CD4-positive, alpha-beta memory T cell (primary cell): ENCODE measurements at places on chromosomes 4 and X. TPM values are rescaled to one million over a fixed set of nuclear protein-coding genes. Genes with fewer than 3 reads are reported as not detected.

GRCh38 chrX:136057567-136057966, 72.3 kb downstream of the SLC9A6 start:
- DNase-seq: no peak

DNA sequence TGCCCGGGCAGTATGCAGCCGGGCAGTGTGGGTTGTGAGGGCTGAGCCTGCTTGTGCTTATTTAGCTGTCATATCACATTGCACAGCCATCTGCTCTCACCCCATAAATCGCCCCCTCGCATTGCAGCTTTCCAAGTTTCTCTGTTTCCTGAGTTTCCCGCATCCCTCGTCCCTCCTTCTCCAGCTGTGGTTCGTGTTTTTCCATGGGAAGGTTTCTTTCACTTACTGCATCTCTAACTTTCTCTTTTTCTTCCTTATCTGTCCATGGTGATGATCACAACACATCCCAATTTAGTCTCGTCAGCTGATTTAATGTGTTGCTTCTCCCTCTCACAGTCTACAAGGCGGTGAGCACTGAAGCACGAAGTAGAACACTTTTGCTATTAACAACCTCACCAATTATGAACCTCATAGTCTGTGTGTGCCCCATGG, 118.1 kb downstream of the ENPP6 start:
- no peak for DNase-seq

GRCh38 chr4:8079031-8079885, 79.4 kb downstream of the ABLIM2 start:
- DNase-seq: no peak

DNA sequence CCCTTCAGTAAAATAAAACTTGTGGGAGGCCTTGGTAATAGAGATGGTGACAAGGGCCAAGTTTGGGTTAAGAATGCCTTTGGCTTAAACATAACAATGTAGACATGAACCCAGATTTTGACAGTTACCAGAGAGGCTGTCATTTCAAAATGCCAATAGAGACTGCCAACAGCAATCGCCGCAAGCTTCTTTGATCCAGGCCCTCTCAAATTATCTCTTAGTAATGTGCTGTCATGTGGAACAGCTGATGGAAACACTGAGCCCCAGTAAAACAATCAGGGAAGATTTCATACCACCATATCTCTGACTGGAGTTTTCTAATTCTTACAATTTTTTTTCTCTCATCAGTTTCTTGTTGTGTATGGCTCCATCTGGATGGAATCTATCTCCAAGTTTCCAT, 80.5 kb downstream of the ZNF330 start:
- no peak for DNase-seq

DNA sequence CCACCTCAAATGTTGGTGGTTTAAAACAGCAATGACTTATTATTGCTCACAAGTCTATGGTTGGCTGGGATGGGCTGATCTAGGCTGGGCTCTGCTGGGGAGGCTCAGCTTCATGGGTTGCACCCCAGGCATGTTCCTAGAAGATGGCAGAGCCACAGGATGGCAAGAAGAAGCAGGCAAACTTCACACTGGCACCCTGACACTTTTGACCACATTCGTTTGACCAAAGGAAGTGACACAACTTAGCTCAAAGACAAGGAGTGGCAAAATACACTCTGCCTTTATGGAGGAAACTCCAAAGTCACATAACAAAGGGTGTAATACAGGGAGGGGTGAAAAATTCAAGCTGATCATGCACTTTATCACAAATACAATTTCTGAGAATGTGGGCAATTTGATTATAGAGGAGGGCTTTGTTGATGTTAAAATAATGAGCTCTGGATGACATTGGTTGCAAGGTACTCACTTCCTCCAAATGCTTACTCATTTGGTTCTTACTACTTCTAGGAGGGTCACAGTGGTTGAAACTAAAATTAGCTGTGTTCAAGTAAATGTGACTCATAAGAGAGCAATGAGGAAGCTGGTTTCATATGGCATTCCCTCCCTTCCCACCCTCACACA, 249.2 kb upstream of the RPS6KA3 start:
- DNase-seq: no peak

DNA sequence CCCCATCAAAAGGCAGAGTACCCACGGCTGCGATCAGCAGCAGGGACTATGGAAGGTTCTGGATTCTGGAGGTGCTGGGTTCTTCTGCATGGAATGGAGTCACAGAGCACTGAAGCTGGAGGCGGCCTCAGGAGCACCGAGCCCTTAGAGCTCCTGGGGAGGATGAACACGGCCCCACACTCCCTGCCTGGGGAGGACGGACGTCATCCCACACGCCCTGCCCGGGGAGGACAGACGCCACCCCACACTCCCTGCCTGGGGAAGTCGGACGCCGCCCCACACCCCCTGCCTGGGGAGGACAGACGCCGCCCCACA, 9.9 kb downstream of the LRPAP1 start:
- DNase-seq: no peak

- no peak for DNase-seq
These were observed 92.7 kb downstream of the USP46 start for GRCh38 chr4:52566136-52567031.

GRCh38 chr4:141388481-141388880, 167.8 kb downstream of the ZNF330 start:
- DNase-seq: no peak

DNA sequence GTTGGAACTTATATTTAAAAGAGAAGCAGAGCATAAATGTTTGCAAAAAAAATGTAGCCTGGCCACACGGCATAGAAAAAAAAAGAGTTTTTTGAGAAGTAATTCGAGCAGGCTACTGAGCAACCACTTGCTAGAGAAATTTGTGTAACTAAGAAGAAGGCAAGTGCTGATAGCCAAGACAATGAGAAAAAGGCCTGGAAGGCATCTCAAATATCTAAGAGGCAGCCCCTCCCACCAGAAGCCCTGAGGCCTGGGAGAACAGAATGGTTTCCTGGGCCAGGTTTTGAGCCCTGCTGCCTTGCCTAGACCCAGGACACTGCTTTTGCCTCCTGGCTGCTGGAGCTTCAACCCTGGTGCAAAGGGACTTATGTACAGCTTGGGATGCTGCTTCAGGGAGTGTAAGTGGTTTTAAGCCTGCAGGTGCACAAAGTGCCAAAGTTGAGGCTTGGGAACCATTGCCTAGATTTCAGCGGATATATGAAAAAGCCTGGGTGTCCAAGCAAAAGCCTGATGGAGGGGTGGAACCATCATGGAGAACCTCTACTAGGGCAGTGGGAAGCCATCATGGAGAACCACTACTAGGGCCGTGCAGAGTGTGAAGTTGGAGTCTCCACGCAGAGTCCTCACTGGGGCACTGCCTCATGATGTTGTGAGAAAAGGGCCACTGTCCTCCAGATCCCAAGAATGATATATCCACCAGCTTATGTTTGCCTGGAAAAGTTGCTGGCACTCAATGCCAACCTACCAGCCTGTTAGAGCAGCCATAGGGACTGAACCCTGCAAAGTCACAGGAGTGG, 9.7 kb downstream of the TECRL start:
- DNase-seq: no peak

DNA sequence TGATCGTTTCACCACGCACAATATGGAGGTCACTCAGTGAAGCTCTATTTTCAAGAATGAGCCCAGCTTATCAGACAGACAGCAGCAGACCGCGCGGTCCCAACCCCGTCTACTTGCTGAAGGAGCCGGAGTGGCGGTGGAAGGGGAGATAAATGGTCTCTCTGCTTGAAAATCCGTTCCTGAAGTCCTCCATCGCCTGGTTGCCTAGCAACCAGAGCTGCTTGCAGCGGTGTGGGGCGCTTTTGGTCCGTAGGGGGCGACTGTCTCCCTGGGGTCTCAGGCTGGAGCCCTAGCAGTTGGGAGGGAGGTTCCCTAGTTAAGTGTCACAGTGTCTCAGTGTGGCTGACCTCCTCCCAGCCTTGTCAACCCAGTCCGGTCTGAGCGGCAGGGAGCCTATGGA, 8.3 kb upstream of the DLG3 start:
- DNase-seq: no peak

DNA sequence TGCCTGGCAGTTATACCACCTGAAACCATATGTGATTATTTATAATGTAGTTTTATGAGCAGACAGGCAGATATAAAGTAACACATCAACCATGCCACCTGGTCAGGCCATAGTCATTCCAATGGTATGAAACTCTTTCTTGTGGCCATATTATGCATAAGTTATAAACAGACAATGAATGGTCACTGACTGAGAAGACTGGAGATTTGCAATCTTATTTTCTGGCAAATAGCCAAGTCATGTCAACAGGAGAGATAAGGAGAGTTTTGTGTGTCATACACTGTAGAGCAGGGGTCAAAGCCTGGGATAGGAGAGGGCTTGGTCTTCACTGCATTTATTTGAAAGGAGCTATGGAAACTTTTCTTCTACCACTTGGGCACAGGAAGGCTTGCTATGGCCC, 29.5 kb downstream of the SORBS2 start:
- DNase-seq: no peak

- no peak for DNase-seq
These were observed 123.2 kb downstream of the FHIP1A start for GRCh38 chr4:151532001-151532708.

DNA sequence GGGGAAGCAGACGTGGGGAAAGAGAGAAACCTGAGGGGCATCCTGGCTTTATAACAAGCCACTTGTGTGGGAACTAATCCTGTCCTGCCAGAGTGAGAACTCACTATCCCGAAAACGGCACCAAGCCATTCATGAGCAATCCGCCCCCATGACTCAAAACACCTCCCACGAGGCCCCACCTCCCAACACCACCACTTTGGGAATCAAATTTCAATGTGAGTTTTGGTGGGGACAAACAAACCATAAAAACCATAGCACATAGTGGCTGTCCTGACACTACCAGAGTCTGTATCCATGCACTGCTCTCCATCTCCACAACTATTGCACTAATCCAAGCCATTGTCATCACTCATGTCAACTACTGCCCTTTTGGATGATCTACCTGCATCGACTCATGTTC, 28.5 kb upstream of the SEPTIN6 start:
- no peak for DNase-seq

GRCh38 chr4:169060391-169061091, 50.5 kb upstream of the CBR4 start:
- DNase-seq: no peak

- no peak for DNase-seq
These were observed 128.5 kb downstream of the LARP7 start for GRCh38 chr4:112765317-112765974.

- no peak for DNase-seq
These were observed 96.6 kb upstream of the IL13RA1 start for GRCh38 chrX:118630848-118631247.

DNA sequence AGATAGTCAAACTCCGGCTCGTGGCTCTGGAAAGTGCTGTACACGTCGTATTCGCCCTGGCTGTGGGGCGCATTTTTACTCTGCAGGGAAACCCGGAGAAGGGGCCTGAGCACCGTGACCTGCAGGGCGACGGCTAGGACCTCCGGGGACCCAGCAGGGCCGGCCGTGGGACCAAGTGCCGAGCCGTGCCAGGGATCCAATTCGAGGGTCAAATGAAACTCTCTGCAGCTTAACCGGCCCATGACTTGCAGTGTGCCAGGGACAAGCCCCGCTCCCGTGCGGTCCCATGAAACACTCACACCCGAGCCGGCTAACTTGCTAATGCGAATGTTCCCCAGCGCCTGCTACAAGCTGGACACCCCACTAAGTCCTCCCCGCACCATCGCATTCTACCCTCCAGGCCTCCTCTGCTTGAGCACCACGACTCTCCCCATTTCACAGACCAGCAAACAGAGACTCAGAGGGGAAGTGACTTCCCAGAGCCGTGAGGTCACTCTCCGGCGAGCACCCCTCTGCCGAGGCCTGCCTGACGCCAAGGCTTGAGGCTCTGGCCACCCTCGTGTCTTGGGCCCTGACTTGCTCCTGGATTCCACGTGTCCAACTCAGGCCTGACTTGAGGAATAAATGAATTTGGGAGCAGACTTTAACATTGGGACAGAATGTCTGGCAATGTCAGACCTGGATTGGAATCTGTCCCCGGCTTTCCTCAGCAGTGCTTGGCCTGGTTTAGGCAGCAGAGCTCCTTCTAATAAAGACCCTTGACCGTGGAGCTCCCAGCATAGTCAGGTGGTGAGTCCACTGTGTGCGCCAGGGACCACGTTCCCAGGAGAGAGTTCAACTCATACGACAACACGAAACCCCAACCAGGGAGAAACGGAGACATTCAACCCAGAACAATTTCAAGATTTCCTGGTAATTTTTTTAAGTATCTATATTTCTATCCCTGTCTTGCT, 93.6 kb downstream of the PPP2R2C start:
- DNase-seq: no peak

- DNase-seq: no peak
These were observed 48.8 kb upstream of the AMOT start for GRCh38 chrX:112889400-112889799.

DNA sequence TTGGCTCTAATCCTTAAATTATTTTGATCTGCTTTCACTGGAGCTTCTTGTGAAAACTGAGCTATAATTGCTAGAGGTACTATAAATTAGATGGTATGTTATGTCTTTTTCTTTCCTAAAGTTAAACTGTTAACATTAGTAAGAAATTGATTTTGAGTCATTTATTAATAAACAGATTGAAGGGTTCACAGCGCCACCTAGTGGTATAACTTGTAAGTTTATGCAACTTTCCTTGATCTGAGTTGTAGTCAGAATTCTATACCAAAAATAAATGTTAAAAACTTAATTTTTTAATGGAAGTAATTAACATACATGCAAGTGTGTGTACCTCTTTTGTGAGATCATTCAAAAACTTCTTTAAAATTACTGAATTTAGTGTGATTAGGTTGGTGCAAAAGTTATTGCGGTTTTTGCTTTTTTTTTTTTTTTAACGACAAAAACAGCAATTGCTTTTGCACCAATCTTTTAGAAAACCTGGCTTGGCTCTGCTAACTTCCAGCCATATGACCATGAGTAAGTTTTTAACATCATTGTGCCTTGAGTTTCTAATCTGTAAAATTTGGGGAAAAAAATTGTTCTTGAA, 151.5 kb downstream of the CENPC start:
- no peak for DNase-seq

GRCh38 chr4:153409412-153409811, 56.7 kb upstream of the TMEM131L start:
- DNase-seq: no peak

GRCh38 chrX:108245462-108245861, 153.9 kb downstream of the ATG4A start:
- no peak for DNase-seq

GRCh38 chr4:139024686-139025085, 9.1 kb downstream of the NOCT start:
- DNase-seq: no peak

GRCh38 chr4:44157611-44158277, 290.9 kb downstream of the KCTD8 start:
- DNase-seq: no peak

DNA sequence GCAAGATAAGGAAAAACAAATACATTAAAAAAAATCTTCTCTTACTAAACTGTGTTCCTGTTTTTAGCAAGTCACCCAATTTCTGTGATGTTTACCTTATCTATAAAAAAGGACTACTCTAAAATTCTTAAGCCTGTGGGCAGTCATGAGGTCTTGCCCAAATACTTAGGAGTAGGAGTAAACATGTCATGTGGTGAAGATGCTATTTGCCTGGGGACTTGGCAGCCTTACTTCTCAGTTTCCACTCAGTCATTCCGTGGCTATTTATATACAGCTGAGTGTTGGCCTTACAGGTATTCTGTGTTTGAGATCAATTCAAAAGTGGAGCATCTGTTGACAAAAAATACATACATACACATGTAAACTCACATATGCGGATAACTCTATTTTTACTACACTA, 89.9 kb upstream of the TLR2 start:
- DNase-seq: no peak

- DNase-seq: no peak
These were observed 176.4 kb downstream of the PTTG2 start for GRCh38 chr4:38136604-38137003.

GRCh38 chr4:59762344-59762743, 1437.8 kb upstream of the ADGRL3 start:
- no peak for DNase-seq

COL4A5 gene
- not detected for polyA plus RNA-seq

STK26 gene
- polyA plus RNA-seq: 48.5 TPM

METAP1 gene
- polyA plus RNA-seq: 33.5 TPM

CHRDL1 gene
- not detected for polyA plus RNA-seq
